Sigmoid colon (tissue), 7 donors: ENCODE measurements at places on chromosomes 6 and 20. TPM values are rescaled to one million over a fixed set of nuclear protein-coding genes. Genes with fewer than 3 reads are reported as not detected.

DNA sequence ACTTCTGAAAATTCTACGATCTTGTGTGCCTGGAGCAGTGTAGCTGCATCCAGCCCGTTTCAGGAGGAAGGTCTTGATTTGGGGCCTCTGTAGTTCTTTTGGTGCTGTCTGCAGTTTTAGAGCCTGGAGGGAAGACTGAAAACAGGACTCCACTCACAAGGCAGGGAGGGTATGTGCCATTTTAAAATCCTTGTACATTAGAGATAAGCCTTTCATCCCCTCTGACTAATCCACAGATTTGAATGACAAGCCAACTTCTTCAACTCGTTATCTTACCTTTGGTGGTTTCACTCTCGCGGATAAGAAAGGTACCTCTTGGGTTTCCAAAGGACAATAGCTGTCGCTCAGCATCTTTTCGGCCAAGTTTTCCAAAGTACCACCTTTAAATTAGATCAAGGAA is 98.0 kb upstream of the TRAF3IP2 start:
- H3K27ac ChIP-seq, result no peak overlapping the region
- H3K36me3 ChIP-seq, result peaks cover 11% of the 10 kb centered on the region
- H3K4me3 ChIP-seq, result no peak overlapping the region
- DNase-seq, result no peak
- H3K27me3 ChIP-seq, result no peaks in the 10 kb centered on the region

DNA sequence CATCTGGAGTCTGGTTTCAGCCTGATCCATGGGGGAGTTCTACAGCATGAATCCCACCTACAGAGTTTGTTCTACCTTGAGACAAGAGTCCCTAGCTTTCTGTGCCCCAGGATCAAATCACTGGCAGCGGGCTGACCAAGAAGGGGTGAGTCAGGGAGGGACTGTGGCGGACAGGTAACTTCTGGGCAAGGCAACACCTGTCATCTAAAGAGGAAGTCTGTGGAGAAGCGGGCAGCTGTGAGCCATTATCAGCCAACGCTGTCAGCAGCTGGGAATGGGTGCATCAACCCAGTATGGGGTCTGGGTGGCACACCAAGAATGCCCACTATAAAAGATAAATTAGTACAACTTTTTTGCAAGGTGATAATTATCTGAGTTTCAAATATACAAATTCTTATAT is 45.9 kb downstream of the UBE3D start:
- H3K36me3 ChIP-seq, result no peaks in the 10 kb centered on the region
- H3K4me3 ChIP-seq, result no peak overlapping the region
- H3K27ac ChIP-seq, result no peak overlapping the region
- DNase-seq, result no peak

TCP11 gene
- total RNA-seq, result not detected

RPL7L1 gene
- total RNA-seq, result 79.0 TPM

- H3K4me3 ChIP-seq, result no peak overlapping the region
- no peaks in the 10 kb centered on the region for H3K27me3 ChIP-seq
- H3K27ac ChIP-seq, result no peak overlapping the region
- no peaks in the 10 kb centered on the region for H3K36me3 ChIP-seq
- no peak for DNase-seq
These were observed 83.5 kb downstream of the ADGRG6 start for GRCh38 chr6:142385352-142385751.

DNA sequence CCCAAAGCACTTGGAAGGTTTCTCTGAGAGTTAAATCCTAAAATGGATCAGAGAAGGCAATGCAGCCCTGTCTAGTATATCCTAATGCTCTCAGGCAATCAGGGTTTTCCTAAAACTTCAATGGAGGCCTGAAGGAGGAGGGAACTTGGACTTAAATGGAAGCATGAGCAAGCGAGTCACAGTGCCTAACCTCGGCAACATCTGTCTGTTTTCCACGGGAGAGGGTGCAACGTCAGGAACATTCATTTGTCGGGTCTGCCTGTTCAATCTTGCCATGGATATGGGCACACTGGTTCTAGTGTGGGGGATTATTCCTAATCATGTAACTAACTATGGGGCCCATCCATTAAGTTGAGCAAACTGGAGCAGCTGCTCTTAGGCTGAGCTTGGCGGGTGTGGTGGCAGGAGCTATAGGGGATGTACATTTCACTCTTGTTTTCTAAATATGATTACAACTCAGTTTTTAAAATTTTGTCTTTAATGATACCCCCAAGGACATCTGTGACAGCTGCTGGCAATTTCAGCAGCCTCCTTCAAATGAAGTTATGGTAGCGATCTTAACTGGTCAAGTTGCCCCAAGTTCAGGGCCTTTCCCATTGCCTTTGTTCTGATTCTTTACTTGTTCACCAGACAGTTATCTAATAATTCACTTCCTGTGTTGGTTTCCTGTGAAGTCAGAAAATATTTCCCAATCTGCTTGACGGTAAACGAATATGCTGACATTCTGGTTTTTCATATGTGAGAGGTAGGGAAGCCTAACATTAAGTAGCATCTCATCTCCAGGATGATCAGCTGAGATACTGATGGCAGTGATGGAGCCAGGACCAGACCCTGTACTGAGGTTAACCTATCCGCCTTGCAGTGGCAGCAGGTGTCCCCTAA is 21.6 kb downstream of the DSE start:
- H3K36me3 ChIP-seq, result no peaks in the 10 kb centered on the region
- H3K4me3 ChIP-seq, result no peak overlapping the region
- H3K4me1 ChIP-seq, result peaks cover under 1% of the 10 kb centered on the region
- DNase-seq, result no peak
- no peak overlapping the region for H3K27ac ChIP-seq

GRCh38 chr20:19974630-19975435 is 42.3 kb upstream of the NAA20 start:
- peaks cover 3% of the 10 kb centered on the region for H3K36me3 ChIP-seq
- H3K4me1 ChIP-seq, result no peaks in the 10 kb centered on the region
- H3K27me3 ChIP-seq, result no peaks in the 10 kb centered on the region

MYMX gene
- not detected for total RNA-seq

DNA sequence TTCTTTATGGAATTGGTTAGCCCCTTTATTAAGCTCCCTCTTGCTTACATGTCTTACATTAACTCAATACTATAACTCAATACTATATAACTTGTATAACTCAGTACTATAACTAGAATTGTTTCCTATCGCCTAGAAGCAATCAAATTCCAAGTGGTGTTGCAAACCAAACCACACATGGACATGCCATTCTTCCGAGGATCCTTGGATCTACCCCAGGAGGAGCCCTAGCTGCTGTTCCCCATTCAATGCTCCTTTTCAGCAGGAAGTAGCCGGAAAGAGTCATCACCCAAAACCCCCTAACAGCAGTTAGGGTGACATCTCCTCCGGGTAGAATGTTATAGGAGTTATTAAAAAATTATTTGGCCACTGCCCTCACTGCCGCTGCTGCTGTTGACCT is 40.5 kb downstream of the PLN start:
- H3K36me3 ChIP-seq, result no peaks in the 10 kb centered on the region
- H3K27ac ChIP-seq, result no peak overlapping the region
- no peak overlapping the region for H3K4me3 ChIP-seq
- no peak for DNase-seq
- H3K27me3 ChIP-seq, result no peaks in the 10 kb centered on the region
- H3K4me1 ChIP-seq, result no peaks in the 10 kb centered on the region

GRCh38 chr6:69812746-69813427 is 16.1 kb upstream of the LMBRD1 start:
- H3K27me3 ChIP-seq, result no peaks in the 10 kb centered on the region
- no peaks in the 10 kb centered on the region for H3K4me1 ChIP-seq
- no peak overlapping the region for H3K4me3 ChIP-seq
- no peaks in the 10 kb centered on the region for H3K36me3 ChIP-seq

GRCh38 chr6:137283940-137284810 is 65.0 kb upstream of the IFNGR1 start:
- no peaks in the 10 kb centered on the region for H3K27me3 ChIP-seq
- no peaks in the 10 kb centered on the region for H3K4me1 ChIP-seq
- no peak overlapping the region for H3K4me3 ChIP-seq
- no peak overlapping the region for H3K27ac ChIP-seq
- DNase-seq, result no peak

DNA sequence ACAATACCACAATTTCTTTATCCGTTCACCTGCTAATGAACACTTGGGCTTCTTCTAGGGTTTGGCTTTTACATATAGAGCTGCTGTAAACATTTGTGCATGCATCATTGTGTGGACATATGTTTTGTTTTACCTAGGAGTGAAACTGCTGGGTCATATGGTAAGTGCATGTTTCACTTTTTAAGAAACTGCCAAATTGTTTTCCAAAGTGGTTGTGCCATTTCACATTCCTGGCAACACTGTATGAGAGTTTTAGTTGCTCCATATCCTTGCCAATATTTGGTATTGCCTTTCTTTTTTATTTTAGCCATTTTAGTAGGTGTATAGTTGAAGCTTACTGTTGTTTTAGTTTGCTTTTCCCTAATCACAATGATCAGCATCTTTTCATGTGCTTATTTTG is 14.1 kb upstream of the RPN2 start:
- DNase-seq, result no peak
- no peak overlapping the region for H3K27ac ChIP-seq
- H3K36me3 ChIP-seq, result peaks cover 16% of the 10 kb centered on the region

DNA sequence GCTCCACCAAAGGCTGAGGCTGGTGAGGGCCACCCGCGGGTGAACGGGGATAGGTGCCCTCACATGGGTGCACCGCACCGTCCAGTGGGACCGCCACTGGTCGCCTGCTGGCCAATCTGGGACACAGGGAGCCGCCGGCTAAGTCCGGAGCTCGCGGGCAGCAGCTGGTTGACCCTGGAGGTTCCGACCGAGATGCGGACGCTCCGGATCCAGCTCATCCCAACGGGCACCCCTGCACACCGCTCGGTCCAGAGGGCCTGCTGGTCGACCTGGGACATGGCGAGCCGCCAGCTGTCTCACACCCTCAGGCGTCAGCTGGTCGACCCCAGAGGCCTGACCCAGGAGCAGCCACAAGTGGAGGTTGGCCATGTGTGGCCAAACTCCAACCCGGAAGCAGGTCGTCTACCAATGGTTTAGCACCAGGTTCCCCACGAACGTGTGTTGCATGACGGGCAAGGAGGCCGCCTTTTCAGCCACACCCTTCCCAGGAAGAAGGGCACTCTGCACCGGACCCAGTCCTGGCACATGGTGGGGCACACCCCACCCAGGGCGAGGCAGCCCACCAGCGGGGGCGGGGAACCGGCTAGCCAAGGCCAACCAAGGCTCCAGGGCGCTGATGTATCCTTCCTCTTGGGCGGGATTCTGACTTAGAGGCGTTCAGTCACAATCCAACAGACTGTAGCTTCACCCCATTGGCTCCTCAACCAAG is 746.0 kb upstream of the DEFB115 start:
- no peaks in the 10 kb centered on the region for H3K36me3 ChIP-seq
- no peak overlapping the region for H3K27ac ChIP-seq
- DNase-seq, result no peak

DNA sequence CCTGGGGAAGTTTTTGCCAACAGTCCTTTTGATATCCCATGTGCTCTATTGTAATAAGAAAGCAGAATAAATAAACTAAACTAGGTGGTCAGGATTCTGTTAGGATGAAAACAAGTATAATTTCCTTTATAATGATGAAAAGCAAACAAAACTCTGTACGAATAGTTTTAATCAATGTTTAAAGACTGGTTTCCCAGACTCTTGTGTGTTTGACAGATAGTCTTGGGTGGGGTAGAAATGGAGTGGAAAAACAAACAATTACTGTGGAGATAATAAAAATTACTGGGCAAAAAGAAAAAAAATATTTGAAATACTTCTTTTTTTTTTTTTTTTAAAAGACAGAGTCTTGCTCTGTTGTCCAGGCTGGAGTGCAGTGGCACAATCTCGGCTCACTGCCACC is 152.1 kb upstream of the FLRT3 start:
- H3K4me1 ChIP-seq, result no peaks in the 10 kb centered on the region
- H3K27ac ChIP-seq, result no peak overlapping the region
- H3K4me3 ChIP-seq, result no peak overlapping the region
